ENCODE measurements at places on chromosomes 1 and 21.

DNA sequence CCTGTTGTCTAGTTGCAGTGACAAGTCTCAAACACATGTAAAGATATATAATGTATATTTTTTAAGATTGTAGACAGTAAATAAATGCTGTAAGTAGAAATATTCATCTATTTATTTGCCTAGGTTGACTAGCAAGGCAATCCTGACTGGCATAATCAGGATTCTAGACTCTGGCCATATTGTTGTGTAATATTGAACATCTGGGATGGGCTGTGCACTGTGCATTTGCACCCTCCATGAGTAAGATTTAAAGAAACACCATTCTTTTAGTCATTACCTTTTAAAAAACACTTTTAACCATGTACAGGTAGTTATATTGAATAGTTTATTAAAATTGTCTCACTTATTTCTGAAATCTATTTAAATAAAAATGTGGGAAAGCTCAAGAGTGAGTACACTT, 32.4 kb downstream of the RASAL2 start:
- no peak for DNase-seq

GRCh38 chr1:232249339-232249738, 380.6 kb downstream of the SIPA1L2 start:
- DNase-seq: no peak

GRCh38 chr1:37666241-37666867, 26.0 kb upstream of the CDCA8 start:
- no peak for DNase-seq

- DNase-seq: no peak
Measured at GRCh38 chr21:14857529-14857928, 207.3 kb downstream of the NRIP1 start.

DNA sequence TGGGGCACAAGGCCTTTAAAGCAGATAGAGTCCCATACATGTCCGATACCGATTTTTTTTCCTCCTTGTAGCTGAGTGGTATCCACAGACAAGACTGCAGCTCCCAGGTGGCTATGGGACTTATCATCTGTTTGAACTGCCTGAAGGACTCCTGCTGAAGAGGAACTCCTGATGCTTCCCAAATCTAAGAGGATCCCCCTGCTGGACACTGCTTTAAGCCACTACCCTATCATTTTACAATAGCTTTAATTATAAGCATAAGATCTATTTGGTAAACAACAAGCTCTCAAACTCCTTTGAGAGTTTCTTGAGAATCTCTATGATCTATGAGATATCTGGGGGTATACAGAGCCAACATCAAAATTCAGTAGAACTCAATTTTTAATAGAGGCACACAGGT, 11.7 kb downstream of the NDC1 start:
- DNase-seq: no peak

DNA sequence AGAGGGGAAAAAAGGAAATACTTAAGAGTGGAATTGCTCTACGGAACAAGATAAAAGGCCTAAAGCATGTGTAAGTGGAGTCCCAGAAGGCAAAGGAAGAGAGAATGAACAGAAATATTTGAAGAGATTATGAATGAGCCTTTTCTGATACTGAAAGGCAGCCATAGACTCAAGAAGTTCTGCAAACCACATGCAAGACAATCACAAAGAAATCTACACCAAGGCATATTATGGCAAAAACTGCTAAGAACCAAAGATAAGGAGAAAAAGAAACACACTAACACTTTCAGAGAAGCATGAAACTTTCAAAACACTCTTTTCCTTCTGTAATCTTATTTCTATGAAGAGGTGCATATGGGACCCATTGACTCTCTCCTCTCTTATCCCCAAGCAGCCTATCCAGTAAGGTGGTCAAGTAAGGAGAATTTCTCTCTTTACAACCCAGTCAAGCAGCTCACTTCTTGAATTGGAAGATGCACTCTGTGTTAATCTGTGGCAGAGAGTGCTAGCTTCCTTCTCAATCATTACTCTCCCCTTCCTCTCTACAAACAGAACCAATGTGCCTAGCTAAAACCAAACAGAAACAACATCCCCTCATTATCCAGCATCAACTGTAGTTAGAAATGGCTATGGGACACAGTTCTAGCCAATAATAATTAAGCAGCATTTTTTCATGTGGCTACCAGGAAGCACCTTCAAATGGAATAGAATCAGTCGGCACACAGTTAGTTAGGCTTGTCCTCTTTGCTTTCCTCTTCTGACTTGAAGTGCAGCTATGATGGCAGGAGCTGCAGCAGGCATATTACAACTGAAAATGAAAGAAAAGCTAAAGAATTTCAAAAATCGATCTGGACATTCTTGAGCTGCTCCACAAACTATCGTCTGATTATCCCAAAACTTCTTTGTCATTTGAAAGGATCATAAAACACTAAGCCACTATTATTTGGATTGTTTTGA, 25.9 kb downstream of the KRTAP19-8 start:
- DNase-seq: no peak

DNA sequence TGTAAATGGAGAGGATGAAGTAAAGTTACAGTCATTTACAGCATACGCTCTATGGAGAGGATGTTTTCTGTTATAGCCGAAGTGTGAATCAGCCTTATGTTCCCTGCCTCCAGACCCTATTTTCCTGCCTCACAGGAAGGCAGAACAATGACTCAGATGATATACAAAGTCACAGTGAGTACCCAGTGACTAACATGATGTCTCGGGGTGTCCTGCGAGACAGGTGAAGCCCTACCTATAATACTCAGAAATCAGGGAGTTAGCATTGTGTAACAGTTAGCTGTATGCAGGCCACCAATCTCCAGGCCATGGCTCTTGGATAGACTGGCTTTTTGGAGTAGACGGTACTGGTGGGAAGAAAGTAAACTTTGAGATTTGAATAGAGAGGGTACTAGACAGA, 55.6 kb upstream of the FBXO28 start:
- no peak for DNase-seq

DNA sequence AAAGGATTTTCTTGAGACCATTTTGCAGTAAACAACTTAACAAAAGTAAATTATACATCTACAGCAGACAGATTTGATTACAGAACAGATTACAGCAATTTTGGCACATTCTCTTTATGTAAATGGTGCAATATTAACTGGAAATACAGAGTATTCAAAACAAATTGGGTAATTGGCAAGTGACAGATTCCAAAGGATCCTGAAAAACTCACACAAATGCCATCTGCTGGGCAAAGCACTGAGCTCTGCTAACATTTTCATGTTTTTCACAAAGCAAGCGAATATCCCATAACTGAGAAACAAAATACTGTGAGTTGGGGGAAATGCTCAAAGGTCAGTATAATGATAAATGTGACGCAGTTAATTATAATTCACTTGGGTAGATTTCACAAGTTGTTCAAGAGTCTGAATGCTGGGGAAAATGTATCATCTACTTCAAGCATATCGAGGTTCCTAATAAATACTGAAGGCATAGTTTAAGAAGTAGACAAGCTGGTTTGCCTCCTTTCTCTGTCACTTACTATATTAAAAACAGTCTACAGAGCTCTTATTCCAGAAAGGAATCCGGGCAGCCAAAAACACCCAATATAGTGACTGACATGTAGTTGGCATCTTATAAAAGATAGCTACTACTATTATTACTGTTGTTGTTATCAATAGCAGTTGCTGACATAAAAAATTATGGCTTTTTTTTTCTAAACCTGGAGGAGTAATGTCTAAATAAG, 75.8 kb upstream of the SDC3 start:
- no peak for DNase-seq

DNA sequence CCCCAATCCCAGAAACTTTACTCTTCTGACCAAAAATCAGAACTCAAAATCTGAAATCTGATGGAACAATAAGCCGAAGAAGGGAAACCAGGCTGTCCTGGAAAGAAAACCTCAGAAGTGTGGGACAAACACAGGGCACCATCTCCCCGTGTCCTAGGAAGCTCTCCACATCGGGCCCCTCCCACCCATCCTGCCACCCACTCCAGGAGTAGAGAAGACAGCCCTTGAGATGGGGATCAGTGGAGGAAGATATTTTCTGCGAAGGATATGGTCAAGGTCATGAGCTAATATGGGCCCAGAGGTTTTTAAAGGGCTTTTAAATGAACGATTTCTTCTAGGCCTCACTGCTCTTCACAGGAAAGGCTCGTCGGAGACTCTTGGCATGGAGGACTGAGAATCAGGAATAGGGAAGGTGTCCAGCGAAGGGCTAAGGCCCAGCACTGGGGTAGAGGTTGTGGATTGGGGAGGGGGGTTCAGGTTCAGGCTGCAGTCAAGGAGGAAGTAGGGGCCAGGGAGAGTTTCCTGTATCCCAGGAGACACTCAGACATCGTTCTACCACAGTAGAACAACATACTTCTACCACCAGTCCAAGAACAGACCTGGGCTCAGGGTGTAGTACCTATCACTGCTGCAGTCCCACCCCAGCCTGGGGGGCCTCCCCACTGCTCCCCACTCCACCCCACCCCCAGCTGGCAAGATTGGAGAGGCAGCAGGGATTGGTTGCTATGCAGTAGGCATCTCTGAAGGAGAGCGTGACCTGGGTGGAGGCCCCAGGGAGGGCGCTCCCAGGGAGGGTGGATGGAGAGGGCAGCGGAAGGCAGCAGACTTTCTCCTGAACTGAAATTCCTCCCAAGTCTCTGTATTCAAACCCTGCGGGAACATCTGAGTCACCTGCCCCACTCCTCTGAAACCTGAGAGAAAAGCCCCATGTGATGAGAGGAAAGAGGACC, 1.2 kb upstream of the S100A5 start:
- no peak for DNase-seq

- DNase-seq: no peak
Measured at GRCh38 chr1:218390618-218391017, 45.5 kb downstream of the TGFB2 start.

GRCh38 chr1:230112131-230112701, 45.2 kb downstream of the GALNT2 start:
- no peak for DNase-seq

DNA sequence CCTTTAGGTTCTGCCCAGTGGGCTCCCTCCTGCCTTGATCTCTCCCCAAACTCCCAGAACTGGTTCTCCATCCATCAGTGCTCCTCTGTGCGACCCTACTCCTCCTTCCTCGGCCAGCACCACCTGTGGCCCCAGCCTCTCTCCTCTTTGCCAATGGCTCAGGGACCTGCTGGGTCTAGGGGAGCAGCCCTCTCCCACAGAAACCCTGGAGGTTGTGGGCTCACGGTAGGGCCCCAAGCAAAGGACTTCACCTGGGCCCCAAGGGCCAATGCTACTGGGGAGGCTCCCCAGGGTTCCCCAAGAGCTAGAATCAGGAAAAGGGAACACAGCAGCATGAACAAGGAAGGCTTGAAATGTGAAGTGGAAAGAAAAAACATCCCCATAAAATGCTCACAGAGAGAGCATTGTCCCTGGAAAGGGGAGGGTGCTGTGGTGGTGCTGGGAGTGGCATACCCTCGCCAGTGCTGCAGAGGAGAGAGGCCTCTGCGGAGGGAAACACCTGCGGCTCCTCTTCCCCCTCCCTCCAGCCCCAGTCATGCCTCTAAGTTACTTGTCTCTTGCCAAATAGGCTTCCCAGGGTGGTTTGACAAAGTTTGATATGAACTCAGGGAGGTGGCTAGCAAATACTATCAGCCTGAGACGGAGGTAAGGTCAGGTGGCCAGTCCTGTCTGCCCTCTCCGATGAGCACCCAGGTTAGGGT, 2.5 kb downstream of the TMEM63A start:
- DNase-seq: no peak

- no peak for DNase-seq
Measured at GRCh38 chr1:233180641-233181364, 114.7 kb downstream of the PCNX2 start.

GRCh38 chr1:91753878-91754277, 132.1 kb downstream of the TGFBR3 start:
- DNase-seq: no peak

- no peak for DNase-seq
Measured at GRCh38 chr1:96820671-96821070, 99.1 kb downstream of the PTBP2 start.

- no peak for DNase-seq
Measured at GRCh38 chr1:100658716-100659026, 60.9 kb upstream of the VCAM1 start.

GRCh38 chr1:66333466-66334199, 200.3 kb upstream of the SGIP1 start:
- DNase-seq: no peak

- DNase-seq: no peak
Measured at GRCh38 chr1:215101511-215101910, 19.0 kb downstream of the KCNK2 start.

DNA sequence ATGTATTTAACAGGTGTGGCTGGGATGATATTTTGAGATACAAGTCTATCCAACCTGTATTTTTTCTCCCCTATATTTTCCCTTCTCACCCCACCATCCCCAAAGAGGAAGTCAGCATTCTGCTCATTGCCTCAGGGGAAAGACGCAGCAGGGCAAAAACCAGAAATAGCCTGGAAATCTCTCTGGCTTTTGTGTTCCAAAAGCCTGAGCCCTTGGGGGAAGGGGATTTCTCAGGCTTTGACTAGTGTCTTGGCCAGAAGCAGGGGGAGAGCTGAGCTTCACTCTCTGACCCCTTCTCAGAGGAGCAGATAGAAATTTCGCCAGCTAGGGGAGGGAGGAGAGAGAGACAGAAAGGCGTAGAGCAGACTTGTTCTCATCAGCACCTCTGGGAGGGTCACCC, 244.7 kb downstream of the RRAGC start:
- no peak for DNase-seq

DNA sequence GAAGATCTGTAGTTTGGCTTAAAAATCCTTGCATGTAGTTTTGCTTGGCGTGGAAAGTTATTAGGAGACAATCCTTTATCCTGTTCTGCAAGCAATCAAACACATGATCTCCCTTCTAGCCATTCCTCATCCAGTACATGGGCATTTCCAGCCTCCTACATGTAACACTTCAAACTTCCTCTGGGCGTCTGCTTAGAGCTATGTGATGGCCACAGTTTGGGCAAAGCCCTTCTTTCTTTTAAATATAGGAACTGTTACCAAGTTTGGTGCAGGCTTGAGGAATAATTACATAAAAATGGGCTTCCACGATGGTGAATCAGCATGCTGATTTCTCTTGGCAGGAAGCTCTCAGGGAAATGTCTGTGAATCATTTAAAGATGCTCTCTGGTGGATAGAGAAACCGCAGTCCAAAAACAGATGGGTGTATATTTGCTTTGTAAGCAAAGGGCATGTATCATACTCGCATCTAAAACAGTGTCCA, 176.9 kb upstream of the FMN2 start:
- DNase-seq: no peak

GRCh38 chr1:229127301-229127700, 143.6 kb upstream of the RAB4A start:
- DNase-seq: no peak

GRCh38 chr1:89808441-89809117, 12.3 kb upstream of the LRRC8D start:
- no peak for DNase-seq

DNA sequence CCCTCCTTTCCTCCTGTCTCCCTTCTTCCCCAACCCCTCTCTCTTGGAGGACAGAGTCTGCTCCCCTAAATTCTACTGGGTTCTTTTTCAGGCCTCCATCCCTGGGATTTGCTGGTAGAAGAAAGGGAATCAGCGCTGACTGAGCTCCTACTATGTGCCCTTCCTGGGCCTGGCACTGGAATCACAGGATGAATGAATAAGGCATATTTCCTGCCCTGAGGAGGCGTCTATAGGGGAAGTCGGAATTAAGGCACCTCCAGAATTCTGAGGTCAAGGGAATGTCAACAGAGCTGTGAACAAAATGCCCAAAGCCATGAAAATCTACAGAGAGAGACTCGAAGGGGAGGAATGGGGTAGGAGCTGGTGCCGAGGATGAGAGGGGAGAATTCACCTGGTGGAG, 17.4 kb upstream of the BTG2 start:
- no peak for DNase-seq
